ENCODE measurements at places on chromosomes 5 and 9. TPM values are rescaled to one million over a fixed set of nuclear protein-coding genes. Genes with fewer than 3 reads are reported as not detected.

DNA sequence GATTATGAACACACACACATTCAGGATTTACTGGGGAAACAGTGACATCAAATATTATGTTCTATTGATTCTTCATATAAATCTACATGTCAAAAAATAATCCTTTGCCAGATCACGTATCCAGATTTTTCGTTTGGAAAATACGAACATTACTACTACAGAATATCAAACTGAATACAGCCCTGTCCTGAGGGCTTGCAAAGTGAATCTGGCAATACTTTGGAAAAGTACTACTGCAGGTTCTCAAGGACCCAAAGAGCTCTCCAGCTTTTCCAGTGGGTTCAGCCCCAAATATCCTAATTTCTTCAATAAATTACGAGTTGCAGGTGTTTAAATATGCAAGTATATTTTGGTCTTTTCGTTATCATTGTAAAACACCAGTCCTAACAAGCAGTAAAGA is 411 bp upstream of the NDUFS4 start:
- peak; percentile 4 for DNase-seq
- H3K4me1 ChIP-seq, result 0 out of 2 replicates have a peak, but pooled peaks cover 10% of the 10 kb centered on the region
- no peak overlapping the region for H3K27ac ChIP-seq

- no peaks in the 10 kb centered on the region for H3K27me3 ChIP-seq
- H3K4me1 ChIP-seq, result peaks cover 14% of the 10 kb centered on the region
- no peak overlapping the region for H3K4me3 ChIP-seq
- H3K36me3 ChIP-seq, result no peaks in the 10 kb centered on the region
- DNase-seq, result no peak
Observed at GRCh38 chr9:36146651-36147050, 10.1 kb downstream of the GLIPR2 start.

DNA sequence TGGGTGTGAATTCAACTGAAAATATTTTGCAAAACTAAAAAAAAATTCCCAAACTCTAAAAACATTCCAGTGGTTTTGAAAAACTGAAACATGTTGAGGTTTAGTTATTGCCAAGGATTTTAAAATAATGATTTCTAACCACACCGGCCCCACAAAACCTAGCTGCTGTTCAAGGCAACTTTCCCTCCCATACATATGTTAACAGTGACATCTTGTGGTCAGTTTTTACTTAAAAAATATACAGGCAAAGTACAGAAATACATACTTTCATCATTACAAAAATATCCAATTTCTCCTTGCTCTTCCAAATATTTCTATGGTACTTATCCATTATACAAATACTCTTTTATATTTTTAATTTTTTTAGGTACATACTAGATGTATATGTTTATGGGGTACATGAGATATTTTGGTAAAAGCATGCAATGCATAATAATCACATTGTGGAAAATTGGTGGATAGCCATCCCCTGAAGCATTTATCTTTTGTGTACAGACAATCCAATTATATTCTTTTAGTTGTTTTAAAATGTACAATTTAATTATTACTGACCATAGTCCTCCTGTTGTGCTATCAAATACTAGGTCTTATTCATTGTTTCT is 34.4 kb upstream of the MRPS30 start:
- DNase-seq, result peak; percentile 81
- no peak overlapping the region for H3K4me3 ChIP-seq
- H3K27ac ChIP-seq, result no peak overlapping the region

- H3K4me1 ChIP-seq, result peaks cover 21% of the 10 kb centered on the region
- H3K36me3 ChIP-seq, result no peaks in the 10 kb centered on the region
- DNase-seq, result peak; percentile 57
- peak overlapping the region; percentile 18 for H3K27ac ChIP-seq
- H3K4me3 ChIP-seq, result no peak overlapping the region
Observed at GRCh38 chr9:70080481-70081119, 37.0 kb downstream of the MAMDC2 start.

The NDUFB6 gene
- total RNA-seq, result 86.4 TPM

The PLAC8L1 gene
- not detected for total RNA-seq
